ENCODE measurements at places on chromosomes 6 and 20. TPM values are rescaled to one million over a fixed set of nuclear protein-coding genes. Genes with fewer than 3 reads are reported as not detected.
A peak's percentile ranks its signal among the peaks of the same experiment; 100 is the strongest.

DNA sequence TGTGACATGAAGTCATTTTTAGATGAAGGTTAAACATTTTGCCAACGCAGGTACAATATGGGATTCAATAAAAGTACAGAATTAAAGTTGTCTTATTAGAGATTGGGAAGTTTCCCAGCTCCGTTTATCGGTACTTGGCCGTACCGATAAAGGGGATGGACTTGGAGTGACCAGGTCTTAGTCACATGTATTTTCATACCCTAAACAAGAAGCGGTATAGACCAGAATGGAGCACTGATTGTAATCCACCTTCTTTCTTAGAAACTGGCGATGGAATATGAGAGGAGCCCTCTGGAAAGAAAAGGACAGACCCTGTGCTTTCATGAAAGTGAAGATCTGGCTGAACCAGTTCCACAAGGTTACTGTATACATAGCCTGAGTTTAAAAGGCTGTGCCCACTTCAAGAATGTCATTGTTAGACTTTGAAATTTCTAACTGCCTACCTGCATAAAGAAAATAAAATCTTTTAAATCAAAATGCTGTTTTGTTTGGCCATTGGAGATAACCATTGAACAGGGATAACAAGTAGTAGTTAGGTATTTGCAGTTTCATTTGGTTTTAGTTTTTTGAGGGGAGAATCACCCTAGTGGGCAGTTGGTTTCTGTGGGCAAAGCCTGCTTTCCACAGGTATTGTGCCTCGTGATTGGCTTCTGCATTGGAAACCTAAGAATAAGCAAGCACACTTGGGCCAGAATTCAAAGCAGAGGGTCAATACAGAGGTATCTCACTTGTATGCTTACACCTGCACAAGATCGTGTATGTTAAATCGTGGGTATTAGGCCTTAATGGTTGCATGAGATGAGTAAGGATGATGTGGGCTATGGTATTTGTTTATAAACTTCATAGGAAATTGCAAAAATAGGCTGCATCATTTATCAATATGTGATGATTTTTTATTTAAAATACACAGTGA, 11.2 kb upstream of the ZNFX1 start:
- no peak for DNase-seq

DNA sequence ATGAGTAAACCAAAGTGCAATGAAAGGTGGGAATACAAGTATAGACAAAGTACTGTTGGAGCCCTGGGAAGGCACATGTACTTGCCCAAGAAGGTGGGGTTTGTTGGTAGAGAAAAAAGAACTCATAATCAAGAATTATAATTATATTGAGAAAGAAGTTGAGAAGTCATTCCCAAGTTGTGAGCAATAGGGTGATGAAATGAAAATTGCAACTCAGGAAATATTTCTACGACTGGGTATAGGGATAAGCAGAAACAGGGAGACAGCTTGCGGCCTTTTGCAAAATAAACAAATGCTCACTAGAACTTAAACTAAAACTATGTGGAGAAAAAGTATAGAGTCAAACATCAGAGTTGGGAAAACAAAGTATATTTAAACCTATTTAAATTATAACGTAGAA, 250.7 kb upstream of the FAM83B start:
- peak; percentile 11 for DNase-seq

- no peak for DNase-seq
Measured at GRCh38 chr6:10307476-10307875, 107.4 kb downstream of the TFAP2A start.

GRCh38 chr6:11971154-11971553, 41.0 kb upstream of the HIVEP1 start:
- peak; percentile 56 for DNase-seq

GRCh38 chr6:97068211-97068610, 143.7 kb downstream of the KLHL32 start:
- DNase-seq: peak; percentile 27

- DNase-seq: no peak
Measured at GRCh38 chr6:55016261-55016660, 158.1 kb upstream of the HCRTR2 start.

GRCh38 chr6:39800034-39801032, 8.2 kb downstream of the DAAM2 start:
- no peak for DNase-seq

- DNase-seq: peak; percentile 92
Measured at GRCh38 chr20:39853636-39854035, 835.4 kb downstream of the MAFB start.

DNA sequence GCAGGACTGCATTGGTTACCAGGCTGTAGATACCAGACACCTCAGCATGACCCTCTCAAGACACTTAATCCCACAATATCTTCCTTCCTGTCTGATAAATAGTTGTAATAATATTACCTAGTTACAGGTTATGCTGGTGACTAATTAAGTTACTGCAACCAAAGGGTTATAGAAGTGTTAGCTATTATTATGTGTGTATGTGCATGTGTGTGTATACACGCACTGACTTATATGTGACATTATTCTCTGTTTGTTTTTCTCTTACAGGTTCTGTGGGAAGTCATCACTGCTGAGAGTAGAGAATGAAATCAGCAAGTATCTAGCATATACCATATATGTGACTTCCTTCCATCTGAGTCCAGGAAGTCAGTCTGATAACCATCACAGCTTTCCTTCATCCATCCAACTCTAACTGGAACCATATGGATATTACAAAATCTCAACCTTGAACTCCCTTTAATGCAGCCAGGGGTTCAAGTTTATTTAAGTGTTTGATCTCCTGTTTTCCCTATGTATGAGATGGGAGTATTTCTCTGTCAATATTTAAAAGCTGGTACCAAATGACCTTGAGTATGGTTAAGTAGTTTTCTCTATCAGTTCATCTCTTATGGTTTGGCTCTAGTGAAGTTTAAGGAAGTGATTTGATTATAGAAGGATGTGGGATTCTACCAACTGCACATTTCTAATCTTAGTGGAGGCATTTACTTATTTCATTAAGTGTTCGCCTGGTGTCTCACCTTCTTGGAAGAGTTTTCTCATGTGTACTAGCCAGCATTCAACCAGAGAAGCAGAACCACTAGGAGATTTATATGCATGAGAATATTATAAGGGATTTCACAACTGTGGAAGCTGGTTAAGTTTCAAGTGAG, 313.2 kb downstream of the HIVEP2 start:
- DNase-seq: peak; percentile 35

DNA sequence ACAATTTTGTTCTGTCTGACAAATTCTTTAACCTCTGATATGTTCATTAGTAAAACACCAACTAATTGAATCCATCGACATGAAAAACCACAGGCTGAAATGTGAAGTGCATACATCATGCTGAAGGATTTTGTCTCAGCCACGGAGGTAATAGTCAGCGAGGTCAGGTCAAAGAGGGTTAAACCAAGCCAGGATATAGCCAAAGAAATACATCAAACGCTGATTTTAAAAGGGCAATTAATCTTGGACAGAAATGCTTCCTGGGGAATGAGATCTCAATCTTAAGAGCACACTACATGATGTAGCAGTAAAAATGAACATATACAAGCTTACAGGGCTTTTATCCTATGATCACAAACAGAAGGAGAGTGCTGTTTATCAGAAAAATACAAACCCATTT, 106.7 kb downstream of the PRDM1 start:
- DNase-seq: peak; percentile 91

- DNase-seq: no peak
Measured at GRCh38 chr6:155155787-155156447, 107.9 kb upstream of the CLDN20 start.

DNA sequence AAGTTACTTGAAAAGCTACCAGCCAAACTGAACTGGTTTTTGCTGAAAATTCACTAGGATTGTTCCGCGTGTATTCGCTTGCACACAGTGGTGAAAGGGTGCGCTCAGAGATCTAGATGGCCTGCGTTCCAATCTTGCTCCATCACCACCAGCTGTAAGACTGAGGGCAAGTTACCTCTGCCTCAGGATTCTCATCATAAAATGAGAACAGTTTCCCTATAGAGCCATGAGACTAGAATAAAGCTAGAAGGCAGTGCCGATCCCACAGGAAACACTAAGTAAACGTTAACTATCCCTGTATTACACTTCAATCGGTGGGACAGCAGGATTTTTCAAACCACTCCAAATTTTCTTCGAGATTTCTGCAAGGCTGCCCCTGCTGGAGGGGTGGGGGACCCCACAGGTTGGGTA, 838 bp downstream of the AHCY start:
- peak; percentile 49 for DNase-seq

GRCh38 chr20:63828951-63829350, 2.1 kb downstream of the ZBTB46 start:
- DNase-seq: no peak

GRCh38 chr6:144469144-144469575, 184.0 kb downstream of the UTRN start:
- DNase-seq: no peak

- DNase-seq: peak; percentile 56
Measured at GRCh38 chr6:13331516-13332348, 3.4 kb upstream of the TBC1D7 start.

DNA sequence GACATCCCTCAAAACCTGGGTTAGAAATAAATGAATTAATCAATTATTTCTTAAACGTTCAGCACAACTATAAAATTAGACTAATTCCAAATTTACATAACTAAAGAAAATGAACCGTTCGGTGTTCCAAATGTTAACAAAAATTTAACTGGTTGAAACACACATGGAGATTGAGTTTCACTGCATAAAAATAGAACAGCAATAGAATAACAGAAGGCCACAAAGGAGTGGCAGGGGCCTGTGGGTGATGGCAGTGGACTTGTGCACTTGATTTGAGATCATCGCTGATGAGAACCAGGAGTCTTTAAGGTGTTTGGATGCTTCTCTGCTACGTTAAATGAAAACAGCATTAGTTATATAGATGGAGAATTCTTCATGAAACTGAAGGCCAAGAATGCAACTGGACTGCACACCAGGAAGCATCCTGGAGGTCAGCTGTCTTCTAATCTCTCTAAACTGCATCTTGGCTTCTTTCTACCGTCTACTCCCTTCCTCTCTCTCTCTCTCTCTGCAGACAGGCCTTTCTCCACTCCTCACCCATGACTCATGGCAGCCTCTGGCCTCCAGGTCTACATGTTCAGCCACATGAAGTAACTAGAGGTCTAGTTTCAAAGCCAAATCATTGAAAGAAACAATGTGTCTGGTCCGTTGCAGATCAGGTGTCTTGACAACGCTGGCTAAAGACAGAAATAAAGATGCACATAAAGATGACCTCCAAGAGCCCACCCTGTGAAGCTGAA, 111.3 kb downstream of the SIM1 start:
- DNase-seq: no peak

GRCh38 chr20:63497946-63498935, 642 bp downstream of the EEF1A2 start:
- peak; percentile 42 for DNase-seq

GRCh38 chr6:140708441-140708840, 1334.0 kb upstream of the CITED2 start:
- no peak for DNase-seq

GRCh38 chr6:158457616-158458278, 102.1 kb upstream of the TMEM181 start:
- peak; percentile 59 for DNase-seq

- DNase-seq: no peak
Measured at GRCh38 chr6:163095401-163095800, 319.1 kb upstream of the QKI start.

DNA sequence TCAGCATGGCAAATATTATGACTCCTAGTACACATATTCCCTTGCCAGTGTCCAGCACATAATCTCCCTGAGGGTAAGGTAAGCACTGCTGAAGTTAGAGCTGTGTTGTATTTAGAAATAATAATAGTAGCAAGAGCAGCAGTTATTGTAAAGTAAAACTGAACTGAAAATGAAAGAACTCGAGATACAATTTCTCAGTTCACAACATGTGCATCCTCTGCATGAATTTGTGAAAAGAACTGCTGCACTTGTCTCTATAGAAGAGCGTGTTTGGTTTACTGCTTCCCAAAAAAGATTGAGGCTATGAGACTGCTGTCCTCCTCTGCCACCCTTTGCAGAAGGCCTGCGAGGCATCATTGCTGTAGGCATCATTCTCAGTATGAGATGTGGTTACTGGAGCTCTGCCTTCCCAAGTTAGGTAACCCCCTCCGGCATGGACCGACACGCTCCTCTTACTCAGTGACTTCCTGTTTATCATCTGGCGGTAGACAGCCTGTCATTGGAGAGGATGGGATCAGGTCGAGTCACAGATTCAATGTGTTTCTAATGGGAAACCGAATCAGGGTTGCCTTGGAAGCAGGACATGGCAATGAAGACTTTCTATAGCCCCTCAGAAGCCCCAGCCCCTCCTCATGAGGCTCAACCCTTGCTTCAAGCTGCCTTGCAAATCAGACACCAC, 48.1 kb downstream of the SLC24A3 start:
- no peak for DNase-seq

DNA sequence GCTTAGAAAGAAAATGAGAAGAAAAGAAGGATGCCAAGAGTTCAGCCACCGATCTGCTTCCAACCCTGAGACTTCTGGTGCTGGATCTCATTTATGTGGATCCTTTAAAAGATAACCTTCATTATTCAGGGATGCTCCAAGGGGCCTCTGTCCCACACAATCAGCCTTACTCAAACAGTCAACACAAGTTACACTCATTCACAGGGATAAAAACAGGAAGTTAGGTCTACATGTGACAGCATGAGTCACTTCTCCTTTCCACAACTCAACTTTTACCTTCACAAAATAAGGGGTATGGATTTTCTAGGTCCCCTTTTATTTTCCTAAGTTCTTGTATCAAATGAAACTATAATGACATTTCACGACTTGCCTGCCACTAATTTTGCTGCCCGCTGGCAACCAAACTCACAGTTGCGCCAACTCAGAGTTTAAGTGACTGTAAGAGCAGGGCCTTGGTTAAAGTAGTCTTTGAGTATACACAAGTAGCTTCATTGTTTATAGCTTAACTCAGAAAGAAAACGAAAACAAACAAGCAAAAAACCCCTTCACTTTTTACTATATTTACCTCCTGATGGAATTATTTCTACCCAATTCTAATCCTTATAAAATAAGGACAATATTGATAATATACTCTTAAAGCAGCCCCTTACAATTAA, 278.8 kb upstream of the RUNX2 start:
- no peak for DNase-seq

GRCh38 chr6:16216501-16217155, 21.8 kb upstream of the GMPR start:
- DNase-seq: peak; percentile 36

GRCh38 chr6:157449610-157450009, 68.6 kb downstream of the ZDHHC14 start:
- DNase-seq: peak; percentile 36

Gene REM1
- total RNA-seq: not detected

Gene GPX5
- total RNA-seq: not detected

Gene LY6G6D
- total RNA-seq: not detected

Gene TSHZ2
- 2.6 TPM for total RNA-seq

Gene WFDC10B
- total RNA-seq: not detected

Gene PKIB
- total RNA-seq: 1.3 TPM

Gene DACT2
- total RNA-seq: not detected

Gene FABP7
- total RNA-seq: not detected

Gene OOEP
- total RNA-seq: not detected

Gene LY6G6F
- not detected for total RNA-seq

Gene PMEPA1
- total RNA-seq: 1.0 TPM

Gene MAFB
- 7.7 TPM for total RNA-seq

Gene NDRG3
- 37.8 TPM for total RNA-seq

Gene NUS1
- total RNA-seq: 15.4 TPM

Gene JPH2
- 0.66 TPM for total RNA-seq

Gene PPP1R3G
- total RNA-seq: 3.3 TPM

Data from fibroblast of lung (primary cell).